ENCODE measurements at places on chromosomes 16 and 17.

- DNase-seq: no peak
Observed at GRCh38 chr17:76528156-76528527, 9.4 kb downstream of the CYGB start.

DNA sequence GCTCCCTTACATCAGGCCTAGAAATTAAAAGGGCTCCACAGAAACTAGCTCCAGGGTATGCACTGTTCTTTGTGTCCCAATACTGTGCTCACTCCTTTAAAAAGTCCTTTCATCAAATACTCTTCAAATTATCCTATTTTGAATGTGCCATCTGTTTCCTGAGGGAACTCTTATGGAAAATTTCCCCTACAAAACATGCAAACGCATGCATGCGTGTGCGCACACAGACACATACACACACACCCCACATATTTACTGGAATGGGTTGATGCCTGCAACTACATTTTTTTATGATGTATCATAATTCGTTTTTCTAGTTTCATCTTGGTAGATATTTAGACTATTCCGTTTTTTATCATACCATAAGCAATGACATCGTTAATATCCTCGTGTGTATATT is 351.2 kb upstream of the KIF2B start:
- no peak for DNase-seq

GRCh38 chr17:33523577-33523981 is 230.5 kb upstream of the ASIC2 start:
- DNase-seq: peak; percentile 29

DNA sequence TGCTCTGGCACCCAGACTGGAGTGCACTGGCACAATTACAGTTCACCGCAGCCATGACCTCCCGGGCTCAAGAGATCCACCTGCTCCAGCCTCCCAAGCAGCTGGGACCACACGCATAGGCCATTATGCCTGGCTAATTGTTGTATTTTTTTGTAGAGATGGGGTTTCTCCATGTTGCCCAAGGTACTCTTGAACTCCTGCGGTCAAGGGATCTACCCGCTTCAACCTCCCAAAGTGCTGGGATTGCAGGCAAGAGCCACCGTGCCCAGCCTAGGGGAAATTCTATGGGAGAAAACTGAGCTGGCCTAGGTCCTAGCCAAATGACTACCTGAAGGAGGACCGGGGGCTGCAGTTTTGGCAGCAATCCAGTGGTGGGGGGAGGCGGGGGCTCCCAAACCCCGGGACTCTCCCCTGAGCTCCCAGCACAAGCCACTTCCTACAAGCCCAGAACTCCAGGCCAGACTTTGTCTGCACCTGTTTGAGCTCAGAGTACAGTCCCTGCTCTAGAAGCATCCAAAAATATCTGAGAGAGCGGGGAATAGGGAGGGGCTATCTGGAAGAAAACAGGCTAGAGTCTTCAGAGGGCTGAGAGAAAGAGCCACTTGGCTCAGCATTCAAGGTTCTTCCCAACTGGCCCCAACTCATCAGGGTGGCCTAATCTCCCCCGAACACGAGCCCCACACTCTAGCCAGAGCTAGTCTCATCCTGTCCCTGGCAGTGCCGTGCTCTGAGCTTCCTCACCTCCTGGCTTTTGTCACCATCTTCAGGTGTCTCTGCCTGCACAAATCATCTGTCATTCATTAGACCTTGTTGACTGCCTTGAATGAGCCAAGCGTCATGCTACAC is 9.1 kb downstream of the SRL start:
- no peak for DNase-seq

DNA sequence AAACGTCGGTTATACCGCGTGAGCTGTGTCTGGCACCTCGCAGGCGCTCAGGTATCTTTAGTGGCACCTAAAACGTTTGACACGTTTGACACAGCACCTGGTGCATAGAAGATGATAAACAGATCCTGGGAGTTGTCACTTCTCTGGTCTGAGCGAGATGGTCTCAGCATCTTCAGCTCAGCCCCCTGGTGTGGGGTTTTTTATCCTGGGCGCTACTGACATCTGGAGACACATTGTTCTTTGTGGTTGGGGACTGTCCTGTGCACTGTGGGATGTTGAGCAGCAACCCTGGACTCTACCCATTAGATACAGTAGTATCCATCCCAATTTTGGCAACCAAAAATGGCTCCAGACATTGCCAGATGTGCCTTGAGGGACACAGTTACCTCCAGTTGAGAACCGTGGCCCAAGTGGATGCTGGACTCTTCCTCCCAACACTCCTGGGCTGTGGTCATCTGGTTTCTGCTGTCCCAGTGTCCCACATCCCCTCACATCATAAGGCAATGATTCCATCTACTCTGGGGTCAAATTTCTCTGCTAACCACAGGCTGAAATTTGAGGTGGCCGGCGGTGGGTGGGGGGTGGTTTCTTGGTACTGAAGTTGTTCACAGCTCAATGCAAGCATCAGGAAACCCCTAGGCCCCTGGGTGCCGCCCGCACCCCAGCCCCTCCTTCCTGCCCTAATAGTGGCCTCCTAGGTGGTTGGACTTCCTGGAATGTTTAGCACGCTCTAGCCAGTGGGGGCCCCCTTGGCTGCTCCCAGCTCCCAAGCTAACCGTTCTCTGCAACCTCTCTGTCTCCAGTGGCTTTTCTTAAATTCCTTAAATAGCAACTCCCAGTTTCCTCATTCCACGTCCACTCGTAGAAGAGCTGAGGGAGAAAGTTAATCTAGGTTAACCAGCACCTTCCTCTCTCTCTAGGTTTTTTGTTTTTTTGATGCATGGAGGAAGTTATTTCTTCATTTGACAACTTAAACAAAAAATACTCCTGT is 124.8 kb downstream of the ABCC1 start:
- peak; percentile 96 for DNase-seq

- DNase-seq: no peak
Observed at GRCh38 chr16:66752958-66753357, 1.5 kb upstream of the DYNC1LI2 start.
